ENCODE measurements at places on chromosomes 12 and 14.

- no peak for DNase-seq
Measured at GRCh38 chr12:92482599-92482998, 220.2 kb upstream of the PLEKHG7 start.

DNA sequence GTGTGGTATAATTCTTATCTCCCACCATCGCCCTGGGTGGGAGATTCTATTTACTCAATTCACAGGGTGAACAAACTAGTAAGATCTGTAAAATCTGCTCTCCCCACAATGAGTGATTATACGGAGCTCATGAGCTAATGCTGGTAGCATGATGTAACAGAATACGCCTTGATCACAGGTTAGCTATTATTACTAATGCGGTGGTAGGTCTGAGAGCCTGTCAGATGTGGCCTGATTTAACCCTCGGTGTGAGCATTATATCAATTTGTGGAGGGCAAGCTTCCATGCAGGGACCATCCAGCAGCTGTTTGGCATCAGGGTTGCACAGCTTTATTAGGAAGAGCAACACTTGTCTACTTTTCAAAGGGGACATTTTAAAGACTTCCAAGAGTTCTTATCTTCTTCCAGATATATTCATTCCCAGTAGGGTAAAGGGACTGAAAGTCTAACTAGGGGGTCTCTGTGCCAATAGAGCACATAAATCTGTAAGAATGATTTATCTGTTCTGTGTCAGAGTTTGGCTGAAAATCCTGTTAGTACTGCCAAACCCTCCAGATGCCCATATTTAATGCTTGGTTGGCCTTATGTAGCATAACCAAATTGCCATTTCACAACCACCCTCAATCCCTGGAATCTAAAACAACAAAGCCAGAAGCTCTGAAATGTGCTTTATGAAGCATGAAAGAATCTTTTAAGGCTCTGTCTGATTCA is 18.7 kb downstream of the TSHR start:
- DNase-seq: no peak

GRCh38 chr14:75979648-75980565 is 1.9 kb downstream of the TGFB3 start:
- no peak for DNase-seq

GRCh38 chr12:84955298-84955697 is 42.7 kb upstream of the SLC6A15 start:
- no peak for DNase-seq

- DNase-seq: no peak
Measured at GRCh38 chr14:104704252-104704651, 14.8 kb downstream of the INF2 start.

DNA sequence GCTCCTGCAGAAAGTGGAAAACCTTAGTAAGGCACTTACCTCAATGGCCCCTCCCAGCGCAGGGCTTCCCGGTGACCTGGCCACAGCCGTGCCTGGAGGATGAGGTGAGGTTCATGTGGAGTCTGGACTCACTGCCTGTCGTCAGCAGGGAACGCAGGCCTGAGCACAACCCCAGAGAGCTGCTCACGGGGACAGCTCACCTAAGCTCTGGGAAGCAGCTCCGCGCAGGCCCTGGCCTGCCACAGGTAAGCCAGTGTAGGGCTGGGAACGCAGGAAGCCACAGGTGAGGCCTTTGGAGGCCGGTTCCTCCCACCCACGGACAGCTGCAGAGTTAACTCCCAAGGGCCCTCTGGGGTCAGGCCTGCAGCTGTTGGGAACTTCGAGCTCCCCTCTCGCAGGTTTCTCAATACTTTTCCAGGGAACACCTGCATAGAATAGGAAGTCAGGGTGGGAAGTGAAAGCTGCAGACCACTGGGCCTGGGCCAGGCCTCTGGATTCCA is 32.7 kb downstream of the ANAPC7 start:
- DNase-seq: no peak

- DNase-seq: peak; percentile 86
Measured at GRCh38 chr12:124928095-124928911, 13.9 kb upstream of the UBC start.

DNA sequence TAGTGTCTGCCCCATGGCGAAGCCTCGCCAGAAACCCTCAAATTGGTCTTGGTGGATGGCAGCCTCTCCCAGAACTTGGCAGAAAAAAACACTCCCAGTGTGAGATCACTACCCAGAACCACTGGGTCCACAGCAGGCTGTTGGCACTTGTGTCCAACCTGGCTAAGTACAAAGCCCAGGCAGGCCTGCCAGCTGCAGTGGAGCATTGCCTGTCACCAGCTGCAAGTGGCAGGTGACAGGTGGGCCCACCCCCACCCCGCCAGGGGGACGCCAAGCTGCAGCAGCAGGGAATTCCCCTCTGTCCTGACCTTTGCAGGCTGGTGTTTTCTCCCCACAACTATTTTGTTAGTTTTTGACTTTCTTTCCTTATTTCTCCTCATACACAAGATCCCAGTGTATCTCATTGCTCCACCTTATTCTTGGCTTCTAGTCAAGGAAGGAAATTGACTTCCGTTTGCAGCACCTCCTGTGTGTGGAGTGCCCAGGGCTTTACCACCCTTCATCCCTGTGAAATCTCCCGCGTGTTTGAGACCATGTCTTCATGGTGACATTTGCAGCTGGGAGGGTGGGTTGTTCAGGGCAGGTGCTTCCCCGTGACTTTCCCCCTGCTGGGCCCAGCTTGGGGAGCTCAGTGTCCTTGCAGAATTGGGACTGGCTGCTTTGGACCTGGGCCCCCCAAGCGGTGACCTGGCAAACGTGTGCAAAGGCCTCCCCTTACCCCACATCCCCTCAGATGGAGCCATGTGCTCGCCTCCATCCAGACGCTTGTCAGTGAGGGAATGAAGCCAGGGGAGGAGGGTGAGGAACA is 73.8 kb upstream of the RIN3 start:
- no peak for DNase-seq

- DNase-seq: no peak
Measured at GRCh38 chr12:106892075-106892474, 63.6 kb upstream of the TMEM263 start.

DNA sequence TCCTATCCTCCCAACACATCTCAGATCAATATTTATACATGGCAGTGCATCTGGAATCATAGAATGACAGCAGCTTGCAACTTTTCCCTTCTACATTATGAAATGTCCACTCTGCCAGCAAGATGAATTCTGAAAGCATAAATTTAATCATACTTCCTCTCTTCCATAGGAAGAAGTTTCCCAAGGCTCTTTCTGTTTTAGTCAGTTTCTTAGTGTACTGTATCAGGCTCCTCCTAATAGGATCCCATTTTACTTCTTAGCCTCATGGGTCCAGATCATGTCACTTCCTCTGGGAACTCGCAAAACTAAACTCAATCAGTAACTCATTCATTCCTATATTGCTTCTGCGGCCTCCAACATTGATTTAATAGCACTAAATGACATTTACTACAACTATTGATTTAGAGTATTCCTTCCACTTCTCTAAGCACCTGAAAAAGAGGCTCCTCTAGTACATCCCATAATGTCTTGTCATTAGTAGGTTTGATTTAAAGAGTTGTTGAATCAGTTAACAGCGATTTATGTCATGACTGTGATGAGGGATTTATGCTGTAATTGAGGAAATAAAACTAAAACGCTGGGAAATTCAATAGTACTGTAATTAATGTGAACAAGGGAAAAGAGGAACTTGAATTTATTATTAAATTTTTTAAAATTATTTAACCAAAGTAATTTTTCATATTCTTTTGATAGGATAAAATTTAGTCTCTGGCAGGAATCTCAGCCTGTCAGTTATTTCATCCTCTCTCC is 4.0 kb downstream of the CLEC1A start:
- DNase-seq: no peak

GRCh38 chr14:99321955-99322730 is 50.1 kb upstream of the BCL11B start:
- no peak for DNase-seq

DNA sequence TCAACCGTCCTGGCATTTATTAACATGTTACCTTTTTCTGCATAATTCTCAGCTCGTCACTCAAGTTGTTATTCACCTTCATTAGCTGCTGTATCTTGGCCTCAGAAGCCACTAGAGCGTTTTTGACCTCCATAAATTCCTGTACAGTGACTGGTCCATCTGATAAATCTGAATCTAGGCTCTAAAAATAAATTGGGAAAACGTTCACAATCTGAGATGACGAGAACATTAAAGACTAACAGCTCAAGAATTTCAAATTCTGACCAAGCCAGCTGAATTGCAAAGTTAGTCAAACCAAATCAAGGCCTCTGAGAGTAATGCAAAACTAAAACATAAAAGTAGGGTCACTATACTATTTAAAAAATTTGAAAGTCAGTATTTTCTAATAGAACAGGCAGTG is 45.0 kb downstream of the GIT2 start:
- peak; percentile 95 for DNase-seq

- no peak for DNase-seq
Measured at GRCh38 chr12:2944401-2945047, 14.7 kb upstream of the TEAD4 start.

DNA sequence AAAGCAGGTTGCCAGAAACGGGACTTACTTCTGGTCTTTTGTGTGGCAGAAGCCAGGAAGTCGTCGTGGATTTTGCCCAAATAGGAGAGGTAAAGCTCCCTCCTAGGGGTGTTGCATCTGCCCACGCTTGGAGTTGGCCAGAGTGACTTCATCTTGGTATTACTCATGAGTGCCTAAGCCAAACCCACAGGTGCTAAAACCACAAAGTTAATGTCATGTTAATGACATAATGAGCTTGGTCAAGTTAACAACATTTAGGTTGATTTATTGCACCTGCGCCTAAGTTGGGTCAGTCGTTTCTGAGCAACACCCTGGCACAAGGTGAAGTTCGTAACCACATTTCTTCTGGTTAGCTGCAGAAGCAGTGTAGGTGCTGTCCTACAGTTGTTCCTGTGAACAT is 225.2 kb downstream of the FUT8 start:
- no peak for DNase-seq

GRCh38 chr12:110821917-110822316 is 24.9 kb upstream of the CCDC63 start:
- no peak for DNase-seq

DNA sequence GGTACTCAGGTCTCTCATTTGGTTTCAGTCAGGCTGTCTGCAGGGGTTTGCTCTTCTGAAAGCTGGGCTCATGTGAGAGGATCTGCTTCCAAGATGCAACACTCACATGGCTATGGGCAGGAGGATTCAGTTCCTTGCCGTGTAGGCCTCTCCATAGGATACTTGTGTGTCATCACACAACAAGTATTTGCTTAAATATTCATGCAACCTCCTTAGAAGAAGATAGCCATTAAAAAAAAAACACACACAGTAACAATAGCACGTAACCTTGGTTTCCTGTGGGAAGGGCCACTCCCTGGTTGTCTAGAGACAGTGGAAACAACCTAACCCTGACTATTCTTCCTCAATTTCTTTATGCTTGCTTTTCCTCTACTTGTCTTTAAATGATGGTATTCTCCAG is 31.8 kb upstream of the CLEC4E start:
- DNase-seq: no peak

- no peak for DNase-seq
Measured at GRCh38 chr12:100875156-100875555, 80.6 kb downstream of the ANO4 start.

GRCh38 chr12:115983226-115983798 is 294.2 kb downstream of the MED13L start:
- no peak for DNase-seq

DNA sequence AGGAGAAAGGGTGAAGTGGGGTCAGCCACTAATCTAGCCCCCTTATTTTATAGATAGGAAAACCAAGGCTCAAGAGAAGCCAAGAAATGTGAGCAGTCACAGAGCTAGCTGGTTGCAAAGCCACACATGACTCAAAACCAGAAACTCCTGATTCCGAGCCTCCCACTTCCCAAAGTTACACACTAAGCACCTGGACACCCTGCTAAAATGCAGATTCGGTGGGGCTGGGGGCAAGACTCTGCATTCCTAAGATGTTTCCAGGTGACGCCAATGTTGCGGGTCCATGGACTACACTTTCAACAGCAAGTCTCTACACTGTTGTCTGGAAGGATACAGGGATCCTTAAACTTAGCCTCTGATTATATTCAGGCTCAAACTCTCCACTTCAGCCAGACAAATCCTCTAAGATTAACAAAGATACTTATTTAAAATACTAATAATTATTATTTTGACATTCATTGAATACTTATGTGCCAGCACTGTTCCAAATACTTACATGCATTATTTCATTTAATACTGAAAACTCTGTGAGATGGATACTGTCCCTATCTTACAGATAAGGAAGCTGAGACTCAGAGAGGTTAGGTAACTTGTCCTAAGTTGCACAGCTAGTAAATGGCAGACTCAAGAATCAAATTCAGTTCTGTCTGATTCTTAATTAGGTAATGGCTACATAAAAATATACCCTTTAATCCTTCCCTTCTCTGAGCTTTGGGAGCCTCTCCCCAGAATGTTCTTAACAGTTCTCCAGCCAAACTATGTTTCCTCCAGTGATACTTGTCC is 81.4 kb downstream of the CRACR2A start:
- DNase-seq: no peak

- peak; percentile 54 for DNase-seq
Measured at GRCh38 chr14:103561381-103562178, 877 bp downstream of the BAG5 start.

DNA sequence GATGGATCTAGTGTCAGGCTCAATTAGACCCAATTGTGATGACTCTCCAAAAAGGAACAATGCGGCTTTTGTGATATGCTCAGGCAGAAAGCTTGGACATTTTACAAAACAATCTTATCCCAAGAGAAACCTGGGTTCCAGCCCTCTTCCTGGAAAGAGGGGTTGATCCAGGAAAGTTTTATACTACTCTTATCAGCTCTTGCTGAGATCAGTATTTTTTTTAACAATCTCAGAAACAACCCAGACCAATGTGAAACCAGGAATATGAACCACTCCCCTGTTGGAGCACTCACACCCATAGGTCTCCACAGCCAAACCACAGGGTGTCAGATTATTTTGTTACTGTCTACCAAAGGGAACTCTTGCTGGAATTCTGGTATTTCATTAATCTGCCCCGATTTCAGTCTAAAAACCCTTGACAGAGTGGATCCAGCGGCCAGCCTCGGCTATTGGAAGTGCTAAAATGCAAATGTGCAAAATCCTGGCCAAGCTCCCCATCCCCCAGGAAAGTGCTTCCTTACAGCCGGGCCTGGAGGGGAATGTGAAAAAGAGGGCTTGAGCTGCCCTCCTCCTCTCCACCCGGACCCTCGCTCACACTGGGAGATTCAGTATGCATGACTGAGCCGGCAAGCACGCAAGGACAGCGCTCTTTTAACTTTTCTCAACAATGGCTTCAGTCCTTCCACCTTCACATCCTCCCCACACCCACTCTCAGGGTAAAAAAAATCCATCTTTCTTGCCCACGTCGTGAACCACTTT is 4.0 kb downstream of the FBXL14 start:
- DNase-seq: no peak

- DNase-seq: no peak
Measured at GRCh38 chr12:98999559-98999958, 354.5 kb downstream of the APAF1 start.

DNA sequence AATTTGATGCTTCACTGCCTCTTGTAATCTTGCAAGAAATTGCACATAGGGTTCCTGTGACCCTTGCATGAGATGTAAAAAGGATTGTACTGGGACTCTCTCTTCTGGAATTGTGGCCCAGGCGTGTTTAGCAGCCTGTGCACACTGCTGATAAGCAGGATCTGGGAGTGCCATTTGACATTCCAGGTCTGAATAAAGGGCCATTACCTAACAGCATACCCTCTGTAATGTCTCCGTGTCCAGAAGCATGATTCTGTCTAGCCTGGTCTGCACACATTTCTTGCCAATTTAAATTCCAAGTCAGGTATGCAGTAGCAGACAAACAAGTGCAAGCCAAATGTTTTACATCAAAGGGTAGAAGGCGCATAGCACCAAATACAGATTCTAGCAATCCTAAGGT is 18.1 kb upstream of the MAPKAPK5 start:
- DNase-seq: no peak

Measured in HFFc6 (cell line).